ENCODE measurements at places on chromosomes 5 and 9.

DNA sequence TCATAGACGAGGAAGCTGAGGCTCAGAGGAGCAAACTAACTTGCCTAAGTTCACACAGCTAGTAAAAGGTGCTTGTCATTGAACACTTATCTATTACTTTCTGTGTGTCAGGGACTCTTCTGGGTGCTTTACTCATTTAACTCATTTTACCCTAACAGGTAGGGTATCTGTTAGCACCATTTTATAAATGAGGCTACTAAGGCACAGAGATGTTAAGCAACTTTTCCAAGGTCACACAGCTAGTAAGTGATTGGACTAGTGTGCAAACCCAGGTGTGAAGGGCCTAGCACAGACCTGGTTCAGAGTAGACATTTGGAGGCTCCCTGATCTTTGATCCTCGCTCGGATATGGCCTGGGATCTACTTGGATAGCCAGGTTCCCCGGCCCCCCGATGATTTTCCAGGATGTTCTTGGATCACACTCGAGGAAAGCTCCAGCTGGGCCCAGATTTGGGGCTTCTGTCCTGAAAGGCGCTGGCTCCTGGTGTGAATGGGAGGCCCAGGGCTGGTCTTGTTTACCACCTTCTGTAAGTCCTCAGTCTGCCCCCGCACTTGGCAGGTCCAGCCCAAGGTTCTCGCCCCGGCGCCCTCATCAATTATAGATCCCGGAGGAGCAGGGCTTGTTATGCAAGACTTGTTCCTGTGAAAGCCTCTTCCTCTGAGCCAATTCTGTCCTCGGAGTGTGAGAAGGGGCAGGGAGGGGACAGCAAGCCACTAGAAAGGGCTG is 37.5 kb downstream of the GSN start:
- DNase-seq, result no peak

- DNase-seq, result no peak
Observed at GRCh38 chr5:62395210-62395950, 8.3 kb downstream of the DIMT1 start.

GRCh38 chr5:73687357-73687756 is 61.4 kb downstream of the ARHGEF28 start:
- no peak for DNase-seq

GRCh38 chr9:126862104-126862761 is 1.8 kb downstream of the ZBTB34 start:
- DNase-seq, result no peak

DNA sequence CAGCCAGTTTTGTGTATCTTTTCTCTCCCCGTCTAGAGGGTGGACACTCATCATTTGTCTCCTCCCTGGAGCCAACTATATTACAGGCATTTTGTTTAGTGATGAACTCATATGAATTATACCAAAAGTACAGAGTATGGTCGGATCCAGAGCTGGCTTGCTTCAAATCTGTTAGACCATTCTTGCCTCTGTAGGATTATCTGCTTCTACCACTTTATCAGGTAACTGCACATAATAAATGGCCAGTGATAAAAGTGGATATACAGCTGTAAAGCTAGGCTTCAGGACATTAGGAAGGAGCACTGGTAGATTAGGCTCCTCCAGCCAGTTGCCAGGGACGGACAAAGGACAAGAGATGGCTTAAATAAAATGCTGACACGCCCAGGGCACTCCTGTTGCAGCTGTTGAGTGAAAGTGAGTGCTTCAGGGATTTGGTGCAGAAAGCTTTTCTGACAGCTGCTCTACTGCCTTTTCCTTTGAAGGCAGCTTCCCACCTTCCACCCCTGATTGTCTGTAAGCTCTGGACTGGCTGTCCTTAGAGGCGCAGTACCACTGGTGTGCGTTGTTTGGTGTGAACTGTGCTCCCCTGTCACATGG is 259.2 kb downstream of the PDZD2 start:
- DNase-seq, result no peak

All from activated CD8-positive, alpha-beta memory T cell treated with anti-CD3 and anti-CD28 coated beads for 48 hours (primary cell).